ENCODE measurements at places on chromosomes 6 and 20.

GRCh38 chr6:137862419-137863090 lies 4.5 kb upstream of the TNFAIP3 start:
- DNase-seq = no peak

DNA sequence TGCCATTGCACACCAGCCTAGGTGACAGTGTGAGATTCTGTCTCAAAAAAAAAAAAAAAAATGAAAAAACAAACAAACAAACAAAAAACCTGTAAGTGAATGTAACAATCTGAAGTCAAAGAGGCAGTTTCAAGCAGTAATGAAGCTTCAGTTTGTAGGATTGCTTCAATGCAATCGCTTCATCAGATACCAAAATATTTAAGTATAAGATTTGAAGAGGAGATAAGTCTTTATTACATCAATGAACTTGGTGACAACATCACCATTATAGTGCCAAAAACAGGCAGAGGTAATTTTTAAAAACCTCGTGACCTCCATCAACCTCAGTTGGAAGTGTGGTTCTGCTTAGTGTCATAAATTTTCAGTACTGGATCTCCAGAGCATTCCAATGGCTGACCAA lies 74.7 kb downstream of the MYLK4 start:
- DNase-seq = no peak

DNA sequence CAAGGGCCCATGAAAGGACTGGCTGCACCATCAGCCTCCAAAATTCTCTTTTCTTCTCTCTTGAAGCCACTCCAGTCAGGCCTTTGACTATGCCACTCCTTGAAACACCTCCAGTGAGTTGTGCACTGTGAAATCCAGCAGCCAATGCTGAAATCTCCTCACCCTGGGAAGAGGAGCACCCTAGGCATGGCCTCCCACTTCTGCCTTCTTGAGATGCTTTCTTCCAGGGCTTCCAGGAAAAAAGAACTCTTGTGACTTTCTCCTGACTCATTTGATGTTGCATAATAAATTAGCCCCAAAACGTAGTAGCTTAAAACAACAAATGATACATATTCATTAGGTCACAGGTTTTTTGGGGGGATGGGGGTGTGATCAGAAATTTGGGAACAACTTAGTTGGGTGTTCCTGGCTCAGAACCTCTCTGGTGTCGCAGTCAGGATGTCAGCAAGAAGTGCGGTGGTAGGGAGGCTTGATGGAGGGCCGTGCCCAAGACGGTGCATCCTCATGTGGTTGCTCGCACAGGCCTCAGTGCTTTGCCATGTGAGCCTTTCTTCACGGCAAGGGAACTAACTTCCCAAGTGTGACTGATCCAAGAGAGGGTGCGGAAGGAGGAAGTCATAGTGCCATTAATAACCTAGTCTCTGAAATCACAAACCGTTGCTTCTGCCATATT lies 12.1 kb downstream of the NCR2 start:
- DNase-seq = no peak

DNA sequence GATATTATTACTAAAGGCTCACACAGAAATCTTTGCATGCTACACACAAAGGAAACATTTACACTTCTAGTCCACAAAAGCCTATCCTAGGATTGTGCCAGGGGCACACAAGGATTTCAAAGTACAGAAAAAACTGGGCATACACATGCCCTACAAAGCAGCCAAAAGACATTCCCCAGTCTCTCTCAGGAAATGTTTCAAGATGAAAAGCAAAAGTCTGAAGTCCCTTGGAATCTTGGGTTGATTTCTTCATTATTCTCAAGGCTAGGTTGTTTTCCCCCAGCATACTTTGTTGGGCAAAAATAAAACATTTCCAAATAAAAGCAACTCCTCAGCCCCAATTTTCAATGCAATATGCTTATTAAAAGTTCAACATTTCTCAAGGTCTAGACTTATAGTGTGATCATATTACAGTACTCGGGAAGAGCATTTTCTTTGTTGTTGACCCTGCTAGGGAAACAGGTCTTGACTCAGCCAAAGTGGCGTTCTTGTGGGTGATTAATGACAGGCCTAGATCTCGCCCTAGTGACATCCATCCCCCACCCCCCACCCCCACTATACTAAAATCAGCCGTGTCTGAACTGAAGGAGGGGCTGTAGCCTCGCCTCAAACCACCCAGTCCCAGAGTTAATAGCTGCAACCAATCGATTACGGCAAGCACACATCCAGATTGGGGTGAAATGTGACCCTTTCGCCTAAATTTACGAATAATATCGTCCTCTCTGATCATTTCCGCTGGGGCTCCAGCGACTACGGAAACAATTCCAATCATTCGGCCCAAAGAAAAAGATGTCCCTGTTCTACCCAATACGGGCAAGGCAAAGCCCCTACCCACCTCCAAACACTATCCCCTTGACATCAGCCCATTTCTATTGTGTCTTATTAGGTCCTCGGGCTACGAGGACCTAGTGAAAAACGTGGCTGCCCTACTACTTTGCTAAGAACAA lies 1.4 kb downstream of the AKIRIN2 start:
- peak; percentile 35 for DNase-seq
